ENCODE measurements at places on chromosomes 11 and 22.

- no peak for DNase-seq
These were observed 51.9 kb downstream of the HIPK3 start for GRCh38 chr11:33309118-33309517.

DNA sequence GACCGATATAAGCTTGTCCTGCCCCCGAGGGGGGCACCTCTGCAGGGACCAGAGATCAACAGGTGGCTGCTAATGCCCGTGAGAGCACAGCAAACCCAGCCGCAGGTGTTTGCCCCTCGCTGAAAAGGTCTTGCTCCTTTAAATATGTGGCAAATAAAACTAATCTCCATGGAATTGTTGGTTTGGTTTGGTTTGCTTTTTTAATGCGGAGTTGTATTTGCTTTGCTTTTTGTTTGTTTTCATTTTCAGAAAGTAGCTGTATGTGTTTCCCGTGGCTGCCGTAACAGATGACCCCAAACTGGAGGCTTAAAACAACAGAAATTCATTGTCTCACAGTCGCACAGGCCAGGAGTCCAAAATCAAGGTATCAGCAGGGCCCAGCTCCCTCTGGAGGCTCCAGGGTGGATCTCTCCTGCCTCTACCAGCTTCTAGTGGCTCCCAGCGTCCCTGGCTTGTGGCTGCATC is 93.0 kb downstream of the CELSR1 start:
- DNase-seq = no peak

GRCh38 chr11:94662065-94662779 is 95.1 kb downstream of the PIWIL4 start:
- no peak for DNase-seq

GRCh38 chr22:46085828-46086576 is 64.3 kb upstream of the PPARA start:
- DNase-seq = peak; percentile 58

GRCh38 chr11:118048472-118049370 is 28.2 kb upstream of the TMPRSS4 start:
- DNase-seq = no peak

DNA sequence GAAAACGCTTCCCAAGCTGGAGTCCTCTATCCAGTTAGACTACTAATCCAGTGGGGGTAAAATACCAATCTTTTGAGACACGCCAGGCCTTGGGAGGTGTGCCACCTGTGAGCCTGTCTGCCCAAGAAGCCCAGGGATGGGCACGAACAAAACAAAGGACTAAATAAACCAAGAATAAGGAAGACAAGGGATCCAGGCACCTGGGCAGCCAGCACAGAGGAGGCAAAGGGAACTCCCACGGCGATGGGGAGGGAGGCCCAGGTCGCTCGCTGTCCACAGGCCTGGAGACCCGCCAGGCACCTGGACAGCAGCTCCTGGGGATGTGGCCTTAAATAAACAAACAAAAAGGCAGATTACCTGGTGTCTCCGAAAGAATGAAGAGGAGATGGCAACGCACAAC is 31.4 kb downstream of the LRFN4 start:
- no peak for DNase-seq

DNA sequence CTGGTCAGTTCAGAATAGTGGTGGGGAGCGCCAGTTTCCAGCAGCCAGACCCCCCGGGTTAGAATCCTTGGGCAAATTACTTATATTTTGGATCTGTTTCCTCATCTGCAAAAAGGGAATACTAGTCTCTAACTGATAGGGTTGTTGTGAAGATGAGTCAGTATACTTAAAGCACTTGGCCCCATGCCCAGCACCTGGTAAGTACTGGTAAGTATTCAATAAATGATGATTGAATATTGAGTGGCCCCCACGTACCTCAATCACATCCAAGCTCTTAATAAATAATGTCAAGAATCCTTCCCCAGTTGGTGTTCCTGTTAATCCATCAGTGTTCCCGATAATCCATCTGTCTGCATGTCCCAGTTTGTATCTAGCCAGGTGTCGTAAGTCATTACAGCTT is 12.1 kb downstream of the ACP2 start:
- DNase-seq = no peak

DNA sequence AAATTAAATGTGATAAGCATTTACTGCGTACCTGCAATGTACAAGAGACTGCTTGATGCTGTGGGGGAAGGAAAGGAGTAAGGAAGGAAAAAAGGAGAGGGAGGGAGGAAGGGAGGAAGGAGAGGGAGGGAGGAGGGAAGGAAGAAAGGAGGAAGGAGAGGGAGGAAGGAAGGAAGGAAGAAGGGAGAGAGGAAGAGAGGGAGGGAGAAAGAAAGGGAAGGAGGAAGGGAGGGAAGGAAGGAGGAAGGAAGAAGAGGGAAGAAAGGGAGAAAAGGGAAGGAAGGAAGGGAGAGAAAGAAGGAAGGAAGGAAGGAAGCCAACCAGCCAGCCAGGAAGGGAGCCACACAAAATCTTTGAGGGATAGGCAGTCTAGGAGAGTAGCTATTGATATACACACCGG is 44.0 kb upstream of the MYO18B start:
- DNase-seq = no peak

GRCh38 chr11:38972220-38972619 is 2374.2 kb upstream of the RAG2 start:
- no peak for DNase-seq

DNA sequence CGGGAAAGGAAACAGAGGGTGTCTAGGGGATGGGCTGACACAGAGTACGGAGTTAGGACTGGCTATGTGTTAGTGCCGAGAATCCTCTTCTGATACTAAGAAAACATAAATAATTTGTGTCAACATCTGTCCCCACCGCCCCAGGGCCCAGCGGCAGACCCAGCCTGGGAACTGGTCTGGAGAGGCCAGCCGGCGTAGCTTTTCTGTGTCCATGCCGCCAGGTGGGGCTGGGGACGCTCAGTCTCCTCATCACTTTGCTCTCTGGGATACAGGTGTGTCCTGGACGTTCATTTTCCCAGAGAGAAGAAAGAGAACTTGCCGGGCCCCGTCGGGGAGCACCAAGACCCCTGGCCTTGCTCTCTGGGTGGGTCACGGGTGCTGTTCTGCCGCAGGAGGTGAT is 54.7 kb downstream of the WNT7B start:
- no peak for DNase-seq

DNA sequence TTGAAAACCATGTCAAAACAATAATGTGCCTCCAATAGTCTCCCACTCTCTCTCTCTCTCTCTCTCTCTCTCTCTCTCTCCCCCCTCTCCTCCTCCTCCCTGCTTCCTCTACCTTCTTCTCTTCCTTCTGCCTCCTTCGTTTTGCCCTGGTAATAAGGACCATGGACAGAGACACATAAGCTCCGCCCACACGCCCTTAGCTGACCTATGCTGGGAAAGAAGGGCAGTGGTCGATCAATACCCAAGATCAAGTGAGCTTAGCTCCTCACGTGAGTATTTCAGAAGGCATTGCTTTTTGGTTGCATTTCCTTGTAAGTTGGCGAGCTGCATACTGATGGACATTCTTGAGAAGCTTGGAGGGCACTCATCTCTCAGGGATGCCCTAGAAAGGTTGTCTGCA is 194.8 kb downstream of the MIAT start:
- DNase-seq = no peak

- DNase-seq = no peak
These were observed 24.4 kb downstream of the AASDHPPT start for GRCh38 chr11:106101819-106102218.
